ENCODE measurements at places on chromosomes 11 and 22.

DNA sequence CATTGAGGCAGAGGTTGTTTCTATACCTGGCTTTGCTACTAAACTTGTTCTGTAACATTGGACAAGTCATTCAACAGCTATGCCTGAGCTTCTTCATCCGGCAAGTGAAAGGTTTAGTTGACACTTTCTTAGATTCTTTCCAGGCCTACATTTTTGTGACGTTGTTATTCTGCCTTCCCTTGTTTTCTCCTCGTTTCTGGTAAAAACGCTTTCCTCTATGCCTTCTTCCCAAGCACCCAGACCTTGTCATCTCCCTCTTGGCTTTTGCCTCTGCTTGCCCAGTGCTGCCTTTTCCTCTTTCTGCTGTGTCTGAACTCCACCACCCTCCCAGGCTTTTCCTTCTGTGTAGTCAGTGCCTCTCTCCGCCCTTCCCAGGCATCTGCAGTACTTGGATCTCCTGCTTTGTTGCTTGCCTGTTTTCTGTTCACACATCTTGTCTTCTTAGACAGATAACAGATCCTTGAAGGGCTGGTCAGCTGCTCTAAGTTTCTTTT, 1.4 kb upstream of the AMOTL1 start:
- no peak for DNase-seq

DNA sequence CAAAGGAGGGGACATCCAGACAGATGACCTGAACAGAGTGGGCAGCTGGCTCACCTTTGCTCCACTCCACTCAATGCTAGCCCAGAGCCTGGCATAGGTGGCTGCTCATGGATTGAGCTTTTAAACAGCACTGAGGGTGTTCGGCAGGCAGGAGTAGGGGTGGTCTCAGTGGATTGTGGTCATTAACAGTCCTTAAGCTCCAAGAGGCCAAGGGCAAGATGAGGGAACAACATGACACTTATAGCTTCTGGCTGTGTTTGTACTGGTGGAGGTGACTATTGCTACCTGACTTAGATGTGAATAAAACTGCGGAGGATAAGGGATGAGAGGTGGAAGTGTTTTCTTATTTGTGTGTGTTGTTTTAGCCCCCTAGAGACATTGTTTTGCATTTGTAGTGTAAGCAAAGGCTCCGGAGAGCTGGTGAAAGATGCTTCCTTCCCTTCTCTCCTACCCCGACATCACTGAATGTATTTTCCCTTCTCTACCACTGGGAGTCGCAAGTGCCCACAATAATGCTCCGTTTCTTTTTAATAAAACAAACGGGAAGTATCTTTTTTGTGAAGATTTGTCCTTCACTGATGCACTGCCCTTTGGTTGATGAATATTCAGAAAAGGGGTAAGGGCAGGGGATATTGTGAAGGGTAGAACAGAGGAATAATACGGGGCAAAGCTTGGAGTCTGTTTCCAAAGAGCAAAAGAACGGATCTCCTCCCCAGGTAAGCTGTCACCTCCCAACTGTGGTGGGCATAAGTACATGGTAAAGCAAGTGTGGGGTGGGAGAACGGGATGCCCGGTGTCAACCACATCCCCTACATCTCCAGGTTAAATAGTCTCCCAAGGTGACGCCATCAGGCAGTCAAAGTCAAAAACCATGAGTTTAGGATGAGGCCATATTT, 27.5 kb upstream of the MTNR1B start:
- DNase-seq: no peak

DNA sequence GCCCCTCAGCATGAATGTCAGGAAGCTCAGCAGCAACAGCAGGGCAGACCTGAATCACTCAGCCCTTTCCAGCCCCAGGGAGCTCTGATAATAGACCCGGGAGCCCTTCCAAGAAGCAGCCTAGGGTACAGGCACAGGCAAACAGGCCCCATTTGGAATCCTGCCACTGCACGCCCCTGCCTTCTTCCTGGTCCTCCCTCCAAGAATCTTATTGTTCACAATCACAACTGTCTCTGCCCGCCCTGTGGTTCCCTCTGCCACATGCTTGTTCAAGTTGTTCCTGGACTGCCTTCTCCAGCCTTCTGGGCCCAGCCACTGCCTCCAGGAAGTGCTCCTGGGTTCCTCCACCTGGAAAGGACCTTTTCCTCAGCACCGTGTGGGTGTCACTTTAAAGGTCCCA, 54.6 kb downstream of the LRRC32 start:
- no peak for DNase-seq

GRCh38 chr11:92873551-92873950, 95.9 kb upstream of the MTNR1B start:
- no peak for DNase-seq

- no peak for DNase-seq
These were observed 41.4 kb downstream of the MUC2 start for GRCh38 chr11:1116104-1116503.

- no peak for DNase-seq
These were observed 22.2 kb upstream of the BIRC3 start for GRCh38 chr11:102295045-102295444.

GRCh38 chr11:127070808-127071207, 70.2 kb upstream of the KIRREL3 start:
- no peak for DNase-seq

DNA sequence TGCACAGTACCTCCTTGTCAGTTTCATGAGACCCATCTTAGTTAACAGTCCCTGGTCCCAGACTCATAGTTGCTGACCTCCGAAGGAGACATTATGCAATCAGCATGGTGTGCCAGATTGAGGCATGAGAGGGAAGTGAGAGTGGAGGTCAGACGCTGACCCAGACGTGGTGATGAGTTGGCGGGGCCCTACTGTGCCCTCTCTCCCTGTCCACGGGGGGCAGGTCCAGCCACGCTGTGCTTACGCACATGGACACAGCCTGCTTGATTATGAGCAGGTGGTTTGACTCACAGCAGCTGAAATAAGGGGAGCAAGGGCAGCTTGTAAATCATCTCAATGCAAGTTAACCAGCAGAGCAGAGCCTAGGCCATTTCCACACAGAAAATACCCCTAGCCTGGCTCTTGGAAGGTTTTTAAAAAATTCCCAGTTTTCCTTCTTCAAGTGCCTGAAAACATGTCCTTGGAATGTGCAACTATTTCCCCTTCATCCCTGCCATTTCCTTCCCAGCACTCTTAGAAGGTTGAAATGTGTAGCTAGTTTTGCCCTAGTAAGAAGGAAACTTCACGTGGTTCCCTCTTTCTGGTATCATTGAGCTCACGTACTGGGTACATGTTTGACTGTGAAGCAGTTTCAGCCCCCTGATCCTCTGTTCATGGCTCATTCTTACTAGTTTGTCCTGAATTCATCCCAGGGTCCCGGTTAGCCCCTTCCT, 122.6 kb upstream of the SORL1-AS1 start:
- no peak for DNase-seq

GRCh38 chr11:65034423-65034822, 6.6 kb upstream of the SAC3D1 start:
- no peak for DNase-seq

GRCh38 chr11:24389575-24389974, 107.3 kb upstream of the LUZP2 start:
- DNase-seq: no peak

GRCh38 chr22:20653012-20653794, 120.7 kb upstream of the SERPIND1 start:
- DNase-seq: no peak

DNA sequence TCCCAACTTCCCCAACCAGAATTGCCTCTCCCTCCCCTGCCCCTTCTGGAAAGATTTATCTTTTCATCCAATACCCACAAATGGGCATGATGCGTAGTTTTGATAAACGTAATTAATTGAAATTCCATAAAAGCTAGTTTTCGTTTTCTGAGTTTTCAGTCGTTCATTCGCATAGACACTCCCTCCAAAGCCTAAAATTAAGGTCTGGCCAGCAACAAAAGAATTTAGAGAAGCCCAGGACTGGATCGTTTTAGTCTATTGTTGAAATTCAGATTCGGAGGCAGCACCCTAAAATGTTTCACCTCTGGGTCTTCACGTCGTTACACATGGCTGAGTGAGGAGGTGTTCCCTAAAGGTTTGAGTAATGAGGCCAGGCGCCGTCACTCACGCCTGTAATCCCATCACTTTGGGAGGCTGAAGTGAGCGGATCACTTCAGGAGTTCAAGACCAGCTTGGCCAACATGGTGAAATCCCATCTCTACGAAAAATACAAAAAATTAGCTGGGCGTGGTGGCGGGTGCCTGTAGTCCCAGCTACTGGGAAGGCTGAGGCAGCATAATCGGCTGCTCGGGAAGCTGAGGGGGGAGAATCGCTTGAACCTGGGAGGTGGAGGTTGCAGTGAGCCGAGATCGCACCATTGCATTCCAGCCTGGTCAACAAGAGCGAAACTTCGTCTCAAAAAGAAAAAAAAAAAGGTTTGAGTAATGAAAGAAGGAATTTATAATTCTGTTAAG, 589 bp upstream of the NDUFC2 start:
- DNase-seq: no peak

DNA sequence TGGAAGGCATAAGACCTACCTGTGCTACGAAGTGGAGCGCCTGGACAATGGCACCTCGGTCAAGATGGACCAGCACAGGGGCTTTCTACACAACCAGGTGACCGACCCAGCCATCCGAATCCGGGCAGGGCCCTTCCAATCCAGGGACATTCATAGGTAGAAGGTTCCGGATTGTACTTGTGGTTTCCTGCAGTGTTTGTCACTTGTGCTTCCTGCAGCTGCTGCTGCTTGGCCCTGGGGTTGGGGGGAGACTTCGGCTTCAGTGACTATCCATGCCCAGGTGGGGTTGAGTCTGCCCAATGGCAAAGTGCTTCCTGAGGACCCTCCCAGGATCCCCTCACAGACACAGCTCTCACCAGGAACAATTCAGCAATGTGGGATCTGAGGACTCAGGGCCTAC, 2.2 kb downstream of the APOBEC3A start:
- DNase-seq: no peak

DNA sequence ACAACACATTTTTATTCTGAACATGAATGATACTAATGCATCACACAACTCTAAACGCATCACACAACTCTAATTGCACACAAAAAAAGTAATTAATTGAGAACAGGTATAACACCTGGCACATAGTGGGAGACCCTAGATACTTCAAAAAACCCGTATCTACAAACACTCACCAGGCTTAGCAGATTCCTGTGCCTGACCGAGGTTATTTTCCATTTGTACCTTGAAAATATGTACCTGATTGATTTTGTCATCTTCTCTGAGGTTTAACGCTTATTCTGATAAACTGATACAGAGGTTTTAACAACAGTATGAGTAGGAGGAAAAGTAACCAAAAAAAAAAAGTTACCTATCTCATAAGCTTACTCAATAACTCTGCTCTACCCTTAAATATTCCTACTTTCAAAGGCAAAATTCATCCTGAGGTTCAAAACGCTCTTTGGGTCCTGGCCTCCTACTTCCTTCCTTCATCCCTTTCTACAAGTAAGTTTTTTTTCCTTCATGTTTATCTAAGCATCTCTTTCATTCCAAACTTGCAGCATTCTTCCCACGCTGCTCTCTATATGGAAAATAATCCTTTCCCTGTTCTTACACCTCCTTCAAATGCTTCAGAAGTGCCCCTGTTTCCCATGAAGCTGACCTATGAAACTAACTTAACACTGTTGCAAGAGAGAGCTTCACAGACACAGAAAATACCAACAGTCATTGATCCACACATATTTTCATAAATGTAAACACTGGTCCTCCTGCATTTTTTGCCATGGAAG, 73.3 kb downstream of the ETS1 start:
- no peak for DNase-seq

DNA sequence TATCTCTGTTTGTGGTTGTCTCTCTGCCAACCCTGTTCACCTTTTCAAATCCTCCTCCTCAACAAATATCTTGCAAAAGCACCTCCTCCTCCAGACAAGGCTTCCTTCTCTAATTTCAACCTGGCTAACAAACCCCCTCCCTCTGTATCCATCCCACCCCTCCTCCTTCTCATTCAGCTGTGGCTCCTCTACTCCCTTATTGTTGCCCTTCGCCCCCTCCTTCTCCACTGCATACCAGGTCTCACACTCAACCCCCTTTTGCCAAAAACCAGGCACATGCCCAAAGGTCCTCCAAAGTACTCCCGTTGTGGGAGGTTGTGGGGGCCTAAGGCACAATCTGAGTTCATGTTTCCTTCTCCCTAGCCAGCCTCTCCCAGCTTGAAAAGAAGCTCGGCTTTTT, 110.6 kb downstream of the JRKL start:
- no peak for DNase-seq

DNA sequence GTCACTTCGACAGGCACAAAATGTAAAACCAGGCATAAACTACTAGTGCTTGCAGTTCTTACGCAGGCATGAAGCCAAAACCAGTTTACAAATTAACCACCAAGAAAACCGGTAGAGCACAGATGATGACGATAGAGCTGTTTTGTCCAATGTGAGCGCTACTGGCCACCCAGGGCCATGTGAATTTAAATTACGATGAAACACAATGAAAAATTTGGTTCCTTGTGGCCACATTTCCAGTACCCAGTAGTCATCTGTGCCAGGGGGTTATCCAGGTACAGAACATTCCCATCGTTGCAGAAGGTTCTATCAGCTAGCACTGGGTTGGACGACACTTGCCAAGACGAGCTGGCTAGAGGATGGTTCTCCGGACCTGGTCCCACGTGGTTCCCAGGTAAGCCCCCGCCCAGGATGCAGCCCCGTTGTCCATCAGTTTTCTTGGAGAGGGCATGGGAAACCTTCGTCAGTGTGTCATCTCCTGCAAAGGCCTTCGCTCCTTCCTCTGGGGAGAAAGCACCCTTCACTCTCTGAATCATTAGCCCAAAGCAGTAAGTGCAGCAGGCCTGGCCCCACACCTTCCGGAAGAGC, 1.1 kb upstream of the CD81 start:
- no peak for DNase-seq

DNA sequence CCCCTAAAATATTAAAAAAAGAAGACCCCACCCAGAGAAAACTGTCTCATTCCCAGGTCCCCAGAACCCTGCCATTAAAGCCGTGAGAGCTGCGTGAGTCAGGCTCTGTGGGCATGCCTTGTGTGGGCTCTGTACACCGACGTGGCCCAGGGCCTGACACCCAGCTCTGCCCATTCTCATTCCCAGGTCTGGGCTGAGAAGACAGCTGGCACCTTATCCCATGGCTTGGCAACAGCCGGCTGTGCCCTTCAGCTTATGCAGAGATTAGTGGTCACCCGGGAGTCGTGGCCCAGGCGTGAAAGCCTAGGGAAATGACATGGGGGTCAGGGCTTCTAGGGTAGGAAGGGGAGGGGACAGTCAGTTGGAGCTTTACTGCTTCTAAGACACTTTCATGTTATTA, 31.9 kb downstream of the OTOG start:
- no peak for DNase-seq

- DNase-seq: no peak
These were observed 73.4 kb downstream of the WNT7B start for GRCh38 chr22:45903355-45904135.

GRCh38 chr11:68048681-68049508, 10.1 kb downstream of the TCIRG1 start:
- no peak for DNase-seq

GRCh38 chr22:24920029-24920428, 26.5 kb downstream of the LHFPL7 start:
- no peak for DNase-seq
